ENCODE measurements at places on chromosomes 2 and 18.

GRCh38 chr2:3183766-3184165 lies 193.9 kb downstream of the EIPR1 start:
- no peak for DNase-seq

DNA sequence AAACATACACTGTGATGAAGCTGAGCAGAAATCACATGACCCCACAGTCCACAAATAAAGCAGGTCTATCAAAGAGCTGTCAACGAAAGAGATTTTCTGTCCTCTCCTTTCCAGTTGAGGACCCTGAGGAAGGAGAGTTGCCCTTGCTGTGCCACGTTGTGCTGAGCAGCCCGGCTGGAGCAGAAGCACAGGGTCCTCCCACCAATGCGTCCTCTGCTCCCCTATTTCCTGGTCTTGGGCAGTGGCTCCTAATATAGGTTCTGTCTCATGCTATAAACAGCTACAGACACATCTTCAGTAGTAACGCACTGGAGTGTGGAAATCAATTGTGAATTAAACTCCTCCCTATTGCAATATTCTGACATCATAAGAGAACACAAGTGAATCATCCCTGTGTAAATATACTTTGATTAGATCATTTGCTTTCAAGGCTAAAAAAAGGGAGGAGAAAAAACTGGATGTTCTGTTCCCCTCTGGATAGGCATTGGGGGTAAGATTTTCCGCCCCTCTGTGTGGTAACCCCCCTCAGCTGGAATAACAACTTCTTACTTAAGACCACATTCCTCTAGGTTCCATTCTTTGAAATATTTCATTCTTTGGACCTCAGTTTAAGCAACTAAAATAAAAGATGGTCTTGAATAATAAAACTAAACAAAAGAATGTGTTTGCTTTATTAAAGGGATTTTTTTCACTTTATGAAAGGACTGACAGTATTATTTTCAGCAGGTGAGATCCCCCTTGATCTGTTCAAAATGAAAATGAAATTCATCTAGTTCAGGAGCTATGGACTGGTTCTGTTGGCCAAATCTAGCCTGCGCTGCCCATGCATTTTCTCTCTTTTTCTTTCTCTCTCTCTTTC lies 8.3 kb upstream of the RHOB start:
- no peak for DNase-seq

DNA sequence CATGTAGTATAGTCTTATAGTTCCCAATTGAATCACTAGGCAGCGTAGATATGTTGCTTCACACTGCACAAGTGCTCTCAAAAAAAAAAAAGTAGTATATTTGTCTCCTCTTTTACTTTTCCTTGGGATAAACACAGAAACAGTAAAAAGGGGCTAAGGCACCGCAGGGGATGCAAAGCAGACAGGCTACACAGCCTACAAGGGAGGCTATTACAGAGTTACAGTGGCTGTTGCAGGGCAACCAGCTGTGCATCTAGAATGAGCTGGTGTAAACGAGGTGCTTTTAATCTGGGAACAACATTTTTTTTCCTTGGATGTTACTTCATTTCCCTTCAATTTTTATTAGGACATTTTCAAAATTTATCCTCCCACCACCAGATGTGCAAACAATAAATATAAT lies 1934.7 kb upstream of the CELF4 start:
- DNase-seq: no peak

- no peak for DNase-seq
Observed at GRCh38 chr2:98487806-98488189, 43.1 kb downstream of the INPP4A start.

DNA sequence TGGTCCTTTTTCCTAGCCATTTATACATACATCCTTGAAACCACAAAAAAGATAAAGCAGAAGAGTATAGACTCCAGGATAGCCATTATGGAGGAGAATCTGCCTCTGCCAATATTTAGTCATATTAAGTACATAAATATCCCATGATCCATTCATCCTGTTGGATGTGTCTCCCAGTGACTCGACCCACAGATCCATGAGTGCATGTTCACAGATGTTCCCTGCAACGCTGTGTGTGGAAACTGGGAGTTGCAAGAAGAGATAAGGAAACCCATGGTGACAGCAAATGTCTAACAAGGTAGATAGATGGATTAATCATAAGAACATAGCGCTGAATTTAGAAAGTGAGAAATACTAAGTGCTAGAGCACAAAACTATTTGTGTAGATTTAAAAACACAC lies 34.5 kb downstream of the STK39 start:
- DNase-seq: no peak

DNA sequence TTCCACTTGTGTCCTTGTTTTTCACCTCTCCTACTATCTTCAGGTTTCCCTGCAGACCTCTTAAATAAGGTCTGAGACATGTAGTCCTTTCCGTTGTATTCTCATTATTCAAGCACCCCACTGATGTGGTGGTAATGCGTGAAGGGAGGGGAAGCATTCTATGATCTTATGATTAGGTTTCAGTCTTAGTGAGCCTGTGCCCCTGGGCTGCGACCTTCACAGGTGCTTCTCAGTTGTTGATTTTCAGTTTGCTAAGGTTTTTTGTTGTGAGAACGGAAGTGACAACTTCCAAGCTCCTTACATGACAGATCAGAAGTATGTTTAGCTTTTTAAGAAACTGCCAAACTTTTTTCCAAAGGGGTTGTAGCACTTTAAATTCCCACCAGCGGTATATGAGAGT lies 41.3 kb downstream of the VPS54 start:
- no peak for DNase-seq

DNA sequence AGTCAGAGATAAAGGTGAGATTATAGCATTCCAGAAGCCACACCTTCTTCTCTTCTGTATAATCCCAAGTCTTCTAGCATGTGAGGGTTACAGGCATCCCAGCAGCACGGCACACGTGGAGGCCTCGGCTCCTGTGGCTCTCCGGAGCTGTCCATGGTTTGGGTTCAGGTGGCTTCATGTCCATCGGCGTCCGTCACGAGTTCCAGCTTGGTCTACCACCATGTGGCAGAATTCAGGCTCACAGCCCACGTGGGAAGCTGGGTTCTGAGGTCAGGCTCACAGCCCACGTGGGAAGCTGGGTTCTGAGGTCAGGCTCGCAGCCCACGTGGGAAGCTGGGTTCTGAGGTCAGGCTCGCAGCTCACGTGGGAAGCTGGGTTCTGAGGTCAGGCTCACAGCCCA lies 378.3 kb upstream of the SALL3 start:
- DNase-seq: no peak

- DNase-seq: no peak
Observed at GRCh38 chr2:185475914-185476313, 262.7 kb upstream of the FSIP2 start.

DNA sequence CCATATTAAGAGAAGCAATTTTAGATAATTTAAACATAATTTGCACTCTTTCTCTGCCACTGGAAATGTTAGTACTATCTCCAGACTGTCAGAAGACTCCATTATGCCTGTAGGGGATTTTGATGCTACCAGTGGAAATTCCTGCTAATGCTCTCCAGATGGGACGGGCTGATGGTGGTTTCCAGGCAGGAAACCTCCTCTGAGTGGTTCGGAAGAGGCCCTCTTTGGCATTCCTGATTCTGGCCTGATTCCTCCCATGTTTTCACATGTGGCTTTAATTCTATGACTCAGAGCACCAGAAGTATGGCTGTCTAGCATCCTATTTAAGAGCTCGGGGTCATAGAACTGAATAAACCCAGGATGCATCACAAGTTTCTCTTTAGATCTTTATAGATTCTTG lies 70.9 kb upstream of the ST6GAL2 start:
- DNase-seq: peak; percentile 83

DNA sequence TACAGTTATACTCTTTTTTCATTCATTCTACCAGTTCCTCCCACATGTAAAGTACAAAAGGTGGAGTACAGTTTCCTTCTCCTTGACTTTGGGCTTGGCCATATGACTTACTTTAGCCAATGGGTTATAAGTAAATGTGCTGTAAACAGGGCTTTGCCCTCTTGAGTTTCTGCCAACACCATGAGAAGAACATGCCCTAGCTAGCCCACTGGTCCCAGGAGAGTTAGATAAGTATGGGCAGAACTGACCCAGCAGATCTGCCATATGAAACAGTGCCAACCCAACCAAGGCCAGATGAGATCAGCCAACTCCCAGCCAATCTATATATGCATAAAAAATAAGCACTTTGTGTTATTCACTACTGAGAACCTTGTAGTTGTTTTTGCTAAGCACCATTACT lies 25.5 kb downstream of the ZC3H8 start:
- peak; percentile 63 for DNase-seq

DNA sequence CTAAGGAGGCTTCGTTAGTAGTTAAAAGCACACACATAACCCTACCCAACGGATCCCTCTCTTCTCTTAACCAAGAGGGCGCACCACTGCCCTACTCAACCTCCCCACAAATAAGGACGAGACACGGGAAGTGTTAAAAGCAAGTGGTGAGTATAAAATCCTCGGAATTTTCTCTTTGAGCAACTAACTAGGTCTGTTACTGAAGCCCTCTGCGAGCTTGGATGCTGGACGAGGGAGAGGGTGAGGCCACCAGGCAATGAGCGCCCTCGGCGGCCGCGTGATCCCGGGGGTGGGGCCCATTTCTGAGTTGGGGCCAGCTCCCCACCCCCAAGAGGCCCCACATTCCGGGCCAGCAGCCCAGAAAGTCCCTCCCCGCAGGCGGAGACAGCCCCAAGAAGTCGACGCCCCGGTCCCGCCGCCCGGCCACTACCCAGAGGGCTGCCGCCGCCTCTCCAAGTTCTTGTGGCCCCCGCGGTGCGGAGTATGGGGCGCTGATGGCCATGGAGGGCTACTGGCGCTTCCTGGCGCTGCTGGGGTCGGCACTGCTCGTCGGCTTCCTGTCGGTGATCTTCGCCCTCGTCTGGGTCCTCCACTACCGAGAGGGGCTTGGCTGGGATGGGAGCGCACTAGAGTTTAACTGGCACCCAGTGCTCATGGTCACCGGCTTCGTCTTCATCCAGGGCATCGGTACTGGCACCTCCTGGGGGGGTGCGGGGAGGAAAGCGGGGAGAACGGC lies at the start of gene CYBRD1:
TSS of gene CYBRD1 (plus strand) at position 423 of the 736 bp plus-strand sequence. CDS start at position 495, 72 bp downstream.
- peak; percentile 61 for DNase-seq

- DNase-seq: peak; percentile 80
Observed at GRCh38 chr2:71742953-71743601, 289.7 kb downstream of the DYSF start.

GRCh38 chr2:31054842-31055388 lies 83.3 kb downstream of the GALNT14 start:
- DNase-seq: no peak

GRCh38 chr2:38718601-38719000 lies 32.6 kb downstream of the SRSF7 start:
- no peak for DNase-seq

GRCh38 chr2:131673400-131674173 lies 145.9 kb downstream of the CCDC74A start:
- DNase-seq: peak; percentile 64

DNA sequence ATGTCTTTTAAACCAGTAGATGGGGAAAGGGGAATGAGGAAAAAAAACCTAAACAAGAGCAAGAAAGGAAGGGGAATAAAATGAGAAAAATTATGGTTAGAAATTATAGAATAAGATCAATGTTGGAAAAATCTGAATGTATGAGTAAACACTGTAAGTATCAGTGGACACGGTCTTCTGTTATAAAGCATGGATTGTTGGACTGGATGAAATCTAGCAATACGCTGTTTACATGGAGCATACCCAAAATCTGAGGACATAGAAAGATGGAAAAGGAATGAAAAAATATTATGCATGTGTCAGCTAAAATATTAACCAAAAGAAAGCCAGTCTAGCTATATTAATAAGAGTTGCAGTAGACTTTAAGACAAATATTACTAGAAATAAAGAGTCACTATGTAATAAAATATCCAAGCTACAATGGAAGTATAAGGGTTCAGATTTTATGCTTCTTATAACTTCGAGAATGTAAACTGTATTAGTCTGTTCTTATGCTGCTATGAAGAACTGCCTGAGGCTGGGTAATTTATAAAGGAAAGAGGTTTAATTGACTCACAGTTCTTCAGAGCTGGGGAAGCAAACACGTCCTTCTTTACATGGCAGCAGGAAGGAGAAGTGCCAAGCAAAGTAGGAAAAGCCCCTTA lies 32.4 kb downstream of the DDX1 start:
- DNase-seq: no peak

DNA sequence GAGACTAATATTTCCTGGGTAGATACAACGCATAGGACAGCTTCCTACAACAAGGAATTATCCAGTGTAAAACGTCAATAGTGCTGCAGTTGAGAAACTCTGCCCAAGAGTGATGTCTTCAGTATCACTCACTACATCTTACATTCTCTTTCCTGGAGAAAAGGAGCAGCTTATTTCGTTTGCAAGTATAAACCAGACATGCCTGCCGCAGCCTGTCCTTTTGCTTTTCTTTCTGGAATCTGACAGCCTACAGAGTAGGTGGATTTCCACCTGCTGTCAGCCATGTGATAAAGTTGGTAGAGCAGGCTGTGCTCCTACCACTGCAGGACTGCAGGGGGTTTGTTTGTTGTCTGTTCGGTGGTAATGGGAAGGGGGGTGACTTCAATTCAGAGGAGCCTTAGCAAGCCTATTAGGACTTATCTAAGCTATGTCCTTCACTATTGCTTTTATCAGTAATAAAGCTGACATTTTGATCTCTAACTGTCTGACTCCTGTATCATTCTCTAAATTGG lies 439.1 kb downstream of the GRB14 start:
- no peak for DNase-seq

DNA sequence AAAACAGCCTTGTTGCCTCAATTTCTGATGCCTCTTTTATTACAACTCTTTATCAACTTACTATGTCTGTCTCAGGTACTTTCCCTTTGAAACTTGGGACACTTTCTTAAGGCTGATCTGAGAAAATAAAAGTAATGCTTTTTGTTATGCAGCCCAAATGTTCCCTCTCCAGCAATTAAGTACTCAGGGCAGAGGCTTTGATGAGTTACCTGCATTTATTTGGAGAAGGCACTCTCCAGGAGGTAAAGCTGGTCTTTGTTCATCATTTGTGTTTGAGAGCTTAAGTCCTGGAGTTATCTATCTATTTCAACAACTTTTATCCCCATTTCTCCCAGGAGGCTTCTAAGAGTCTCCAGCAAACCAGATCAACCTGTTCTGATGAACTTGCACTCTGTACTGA lies 259.2 kb downstream of the ASXL3 start:
- no peak for DNase-seq

GRCh38 chr2:21041943-21042707 lies 1.7 kb downstream of the APOB start:
- no peak for DNase-seq

DNA sequence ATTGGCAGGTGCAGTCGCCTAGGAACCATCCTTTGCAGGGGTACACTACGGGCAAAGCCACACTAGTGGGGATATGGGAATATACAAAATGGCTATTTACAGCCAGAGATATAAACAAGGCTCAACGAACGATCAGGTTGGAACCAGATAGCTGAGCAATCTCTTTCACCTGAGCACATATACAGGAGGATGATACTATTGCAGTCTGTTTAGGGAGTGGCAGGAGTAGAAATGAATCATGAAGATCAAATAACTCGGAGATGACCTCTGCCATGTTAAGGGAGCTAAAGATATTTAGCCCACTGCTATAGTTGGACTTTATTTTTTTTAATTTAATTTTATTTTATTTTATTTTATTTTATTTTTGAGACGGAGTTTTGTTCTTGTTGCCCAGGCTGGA lies 33.8 kb downstream of the TEX44 start:
- DNase-seq: no peak

- no peak for DNase-seq
Observed at GRCh38 chr2:202042444-202042843, 8.8 kb downstream of the FZD7 start.

GRCh38 chr18:49846361-49846662 lies 33.0 kb upstream of the ACAA2 start:
- DNase-seq: no peak
